ENCODE measurements at places on chromosomes 3 and 15.

DNA sequence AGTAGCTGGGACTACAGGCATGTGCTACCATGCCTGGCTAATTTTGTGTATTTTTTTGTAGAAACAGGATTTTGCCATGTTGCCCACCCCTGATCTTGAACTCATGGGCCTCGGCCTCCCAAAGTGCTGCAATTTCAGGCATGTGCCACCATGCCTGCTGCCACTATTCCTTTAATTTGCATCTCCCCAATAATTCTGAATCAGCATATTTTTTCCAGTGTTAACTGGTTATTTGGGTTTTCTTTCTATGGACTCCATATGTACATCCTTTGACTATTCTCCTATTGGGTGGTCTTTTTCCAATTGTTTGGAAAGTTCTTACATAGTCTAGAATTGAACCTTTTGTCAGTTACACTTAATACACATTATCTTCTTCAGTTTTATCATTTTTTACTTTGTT lies 28.1 kb downstream of the HLTF start:
- DNase-seq = no peak

- DNase-seq = no peak
These were observed 59.1 kb upstream of the RASGRP1 start for GRCh38 chr15:38623744-38624143.

- DNase-seq = no peak
These were observed 15.0 kb upstream of the KBTBD8 start for GRCh38 chr3:66983101-66983500.

GRCh38 chr3:13214847-13215472 lies 141.7 kb upstream of the IQSEC1 start:
- peak; percentile 46 for DNase-seq

DNA sequence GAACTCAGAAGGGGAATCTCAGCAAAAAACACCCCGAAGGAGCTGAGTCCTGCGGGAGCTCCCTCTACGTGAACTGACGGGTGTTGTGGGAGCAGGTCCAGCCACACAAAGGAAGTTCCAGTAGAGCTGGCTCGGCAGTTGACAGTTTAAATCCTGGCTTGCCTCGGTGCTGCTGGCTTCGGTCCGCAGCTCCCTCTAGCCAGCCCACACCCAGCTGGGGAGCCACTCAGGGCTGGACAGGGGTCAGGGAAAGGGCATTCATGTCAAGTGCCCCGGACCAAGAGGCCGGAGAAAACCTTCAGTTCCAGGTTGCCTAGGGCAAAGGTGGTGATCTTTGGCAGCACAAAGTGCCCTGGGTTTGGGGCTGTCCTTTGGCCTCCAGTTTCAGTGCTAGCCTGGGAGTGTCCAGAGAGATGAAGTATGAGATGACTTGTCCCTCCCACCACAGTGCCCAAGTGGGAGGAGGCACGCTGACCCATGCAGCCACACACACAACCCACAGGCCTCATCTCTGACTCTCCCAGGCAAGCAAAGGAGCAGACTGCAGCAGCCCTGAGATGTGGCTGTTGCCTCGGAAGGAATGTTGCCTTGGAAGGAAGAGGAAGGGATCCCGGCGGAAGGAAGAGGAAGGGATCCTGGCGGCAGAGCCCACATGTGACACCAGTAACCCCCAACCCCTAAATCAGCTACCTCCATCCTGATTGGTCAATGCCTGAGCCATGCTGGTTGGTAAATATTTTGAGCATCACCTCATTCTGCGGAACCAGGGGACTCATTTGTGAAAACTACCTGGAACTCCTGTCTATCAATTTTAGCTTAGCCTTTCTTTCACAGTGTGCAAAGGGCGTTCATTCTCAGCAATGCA lies 13.9 kb upstream of the ANPEP start:
- DNase-seq = no peak

DNA sequence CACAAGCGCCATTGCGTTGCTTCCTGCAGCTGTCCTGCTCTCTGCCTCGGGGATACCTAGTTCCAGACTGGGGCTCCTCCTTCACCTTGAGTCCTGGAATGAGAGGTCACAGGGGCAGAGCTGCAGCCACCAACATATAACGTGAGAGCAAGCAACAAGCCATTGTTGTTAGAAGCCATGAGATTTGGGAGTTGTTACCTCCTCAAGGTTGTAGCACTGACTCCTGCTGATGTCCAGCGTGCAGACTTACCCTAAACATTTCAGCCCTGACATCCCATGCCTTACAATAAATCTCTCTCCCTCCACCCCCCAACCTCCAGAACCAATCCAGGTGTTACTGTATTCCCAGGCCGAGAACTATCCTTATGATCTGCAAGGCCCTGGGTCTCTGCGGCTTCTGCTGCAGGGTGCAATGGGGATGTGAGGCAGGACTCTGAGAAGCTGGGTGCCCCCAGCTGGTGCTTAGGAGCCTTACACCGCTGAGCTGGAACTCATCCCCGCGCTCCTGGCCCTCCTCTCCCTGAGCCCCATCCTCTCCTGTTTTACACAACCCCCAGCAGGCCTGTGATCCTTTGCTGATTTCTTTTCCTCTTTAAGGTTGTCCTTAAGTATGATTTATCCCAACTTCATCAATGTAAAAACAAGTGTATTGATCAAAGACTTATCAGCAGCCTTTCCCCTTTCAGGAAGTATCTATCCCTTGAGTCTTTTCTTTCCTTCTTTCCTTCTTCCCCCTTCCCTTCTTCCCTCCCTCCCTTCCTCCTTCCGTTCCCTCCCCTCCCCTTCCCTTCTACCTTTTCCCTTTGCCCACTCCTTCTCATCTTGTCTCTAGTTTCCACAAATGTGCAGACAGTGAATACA lies 84.2 kb upstream of the ABHD2 start:
- DNase-seq = no peak

GRCh38 chr3:77800893-77801292 lies 761.0 kb downstream of the ROBO2 start:
- DNase-seq = no peak

DNA sequence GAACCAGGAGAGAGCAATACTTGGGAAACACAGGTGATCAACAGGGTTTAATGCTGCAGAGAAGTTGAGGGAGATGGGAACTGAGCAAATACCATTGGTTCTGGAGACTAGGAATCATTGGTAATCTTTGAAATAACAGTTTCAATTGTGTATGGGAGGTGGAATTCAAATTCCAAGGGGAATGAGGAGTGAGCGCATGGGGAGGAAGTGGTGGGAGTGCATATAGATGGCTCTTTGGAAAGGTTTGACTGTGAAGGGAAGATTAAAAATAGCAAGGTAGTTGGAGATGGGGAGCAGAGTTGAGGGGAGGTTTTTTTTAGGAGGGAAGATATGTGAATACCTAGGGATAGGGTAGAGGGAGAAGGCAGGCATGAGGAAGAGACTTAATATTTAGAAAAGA lies 51.1 kb upstream of the ROPN1 start:
- no peak for DNase-seq

DNA sequence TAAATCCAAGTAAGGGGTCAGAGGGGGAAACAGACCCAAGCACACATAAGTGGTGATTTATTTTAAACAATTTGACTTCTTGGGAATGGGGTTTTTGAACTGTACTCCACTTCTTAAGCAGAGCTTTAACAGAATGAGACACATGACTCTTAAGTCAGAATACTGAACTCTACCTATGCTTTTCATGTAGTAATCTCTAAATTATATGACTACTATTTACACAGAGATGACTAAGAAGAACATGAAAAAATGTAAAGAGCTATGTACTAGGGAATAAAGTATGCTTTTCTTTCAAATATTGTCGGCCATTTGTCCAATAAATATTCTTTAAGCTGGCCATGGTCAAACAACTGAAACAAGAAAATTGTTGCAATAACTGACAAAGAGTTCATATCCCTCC lies 35.2 kb downstream of the TRANK1 start:
- DNase-seq = no peak

DNA sequence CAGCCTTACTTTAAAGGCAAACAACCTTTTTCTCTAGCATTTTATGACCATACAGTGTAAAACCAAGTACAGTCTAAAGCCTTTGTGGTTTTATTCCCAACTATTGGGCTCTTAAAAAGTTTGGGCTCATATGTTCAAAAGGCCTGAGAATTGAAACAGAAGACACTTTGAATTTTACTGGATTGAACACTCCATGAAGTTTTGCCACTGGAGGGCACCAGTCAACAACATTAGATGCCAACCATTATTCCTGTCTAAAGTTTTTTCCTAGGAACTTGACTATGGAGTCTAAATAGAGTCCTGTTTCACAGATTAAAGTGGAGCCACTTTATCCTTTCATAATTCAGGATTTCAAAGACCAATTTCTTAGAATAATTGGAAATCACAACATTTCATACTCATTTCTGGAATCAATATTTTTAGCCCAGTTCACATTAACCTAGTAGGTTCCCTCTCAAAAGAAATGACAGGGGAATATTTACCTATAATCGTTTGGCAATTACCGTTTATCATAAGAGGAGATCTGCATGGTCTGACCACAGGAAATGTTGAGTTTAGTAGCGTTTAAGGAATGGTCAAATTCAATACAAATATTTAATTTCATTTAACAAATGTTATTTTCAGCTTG lies 244.1 kb upstream of the PDZRN3 start:
- DNase-seq = peak; percentile 1

GRCh38 chr3:176378789-176379188 lies 818.5 kb downstream of the TBL1XR1 start:
- DNase-seq = no peak

- no peak for DNase-seq
These were observed 30.6 kb downstream of the MB21D2 start for GRCh38 chr3:192887047-192887446.

DNA sequence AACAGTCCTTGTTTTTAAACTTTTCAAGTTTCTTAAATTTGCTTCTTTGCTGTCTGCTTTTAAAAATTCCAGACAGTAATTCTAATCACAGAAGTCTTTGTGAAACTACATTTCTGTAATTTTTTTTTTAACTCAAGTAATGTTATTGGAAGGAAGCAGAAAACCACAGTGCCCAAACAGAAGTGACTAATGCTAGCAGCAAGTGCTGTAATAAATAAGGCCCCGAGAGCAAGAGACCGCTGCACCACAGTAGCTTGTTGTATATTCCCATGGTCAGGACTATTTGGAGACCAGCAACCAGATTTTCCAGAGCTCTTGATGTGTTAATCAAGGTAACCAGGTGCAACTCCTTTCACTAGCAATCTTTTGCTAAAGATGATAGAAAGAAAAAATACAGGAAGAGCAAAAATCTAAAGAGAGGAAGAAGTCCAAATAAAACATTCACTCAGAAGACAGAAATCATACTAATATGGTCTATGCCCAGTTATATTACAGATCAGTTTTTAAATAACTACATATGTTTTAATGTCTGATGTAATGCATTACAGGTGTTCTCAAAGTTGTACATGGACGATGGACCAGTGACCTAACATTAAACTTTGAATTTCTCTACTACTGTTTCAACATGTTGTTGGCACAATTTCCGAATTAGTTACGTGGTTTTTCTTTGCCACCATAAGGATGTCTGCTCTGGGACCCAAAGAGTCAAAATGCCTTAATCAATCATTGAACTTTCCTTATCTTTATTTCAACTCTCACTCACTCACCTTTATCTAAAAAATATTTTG lies 36.4 kb downstream of the WWTR1 start:
- no peak for DNase-seq

- no peak for DNase-seq
These were observed 18.9 kb upstream of the LMOD3 start for GRCh38 chr3:69141313-69141712.

GRCh38 chr3:127162947-127163645 lies 29.8 kb upstream of the PRR23E start:
- no peak for DNase-seq

- DNase-seq = no peak
These were observed 17.8 kb upstream of the MAP4 start for GRCh38 chr3:48034000-48034516.

GRCh38 chr3:105228696-105229095 lies 138.0 kb upstream of the ALCAM start:
- no peak for DNase-seq

DNA sequence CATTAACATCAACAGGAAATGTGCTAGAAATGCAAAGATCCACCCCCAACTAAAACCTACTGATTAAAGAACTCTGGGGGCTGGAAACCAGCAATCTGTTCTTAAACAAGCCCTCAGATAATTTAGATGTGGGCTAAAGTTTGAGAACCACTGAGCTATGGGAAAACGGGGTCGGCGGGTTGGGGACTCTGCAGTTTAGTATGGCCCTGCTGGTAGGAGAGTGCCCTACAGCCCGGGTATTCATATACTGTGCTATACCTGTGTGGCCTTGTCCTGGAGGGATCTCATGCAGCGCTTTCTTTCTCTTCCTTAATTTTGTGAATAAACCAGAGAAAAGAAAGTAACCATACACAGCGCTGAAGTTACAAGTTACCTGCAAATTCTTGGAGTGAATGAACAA lies 189.7 kb upstream of the GBE1 start:
- no peak for DNase-seq

GRCh38 chr15:27563765-27564370 lies 535.2 kb downstream of the OCA2 start:
- no peak for DNase-seq

DNA sequence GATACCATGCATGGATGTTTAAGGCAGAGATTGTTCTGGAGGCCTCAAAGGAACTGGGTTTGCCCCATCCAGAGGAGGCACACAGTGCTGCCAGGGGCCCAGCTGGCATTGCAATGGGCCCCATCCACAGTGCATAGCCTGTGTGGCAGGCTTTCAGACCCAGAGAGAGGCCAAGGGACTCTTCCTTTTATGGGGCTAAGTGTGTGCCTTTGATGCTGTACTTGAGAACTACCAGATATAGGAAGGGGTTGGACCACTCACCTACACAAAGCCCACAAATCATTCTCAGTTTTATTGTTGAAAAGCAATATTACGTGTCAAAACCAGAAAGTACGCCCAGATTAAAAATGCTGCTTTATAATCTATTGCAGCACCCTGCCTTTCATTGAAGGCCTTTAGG lies 134.9 kb downstream of the EPHB1 start:
- no peak for DNase-seq

GRCh38 chr15:82047453-82048400 lies 1.9 kb upstream of the MEX3B start:
- peak; percentile 0 for DNase-seq

GRCh38 chr3:52483577-52484381 lies 11.4 kb upstream of the STAB1 start:
- no peak for DNase-seq

GRCh38 chr3:139189943-139190342 lies 145.3 kb upstream of the PRR23C start:
- DNase-seq = no peak

DNA sequence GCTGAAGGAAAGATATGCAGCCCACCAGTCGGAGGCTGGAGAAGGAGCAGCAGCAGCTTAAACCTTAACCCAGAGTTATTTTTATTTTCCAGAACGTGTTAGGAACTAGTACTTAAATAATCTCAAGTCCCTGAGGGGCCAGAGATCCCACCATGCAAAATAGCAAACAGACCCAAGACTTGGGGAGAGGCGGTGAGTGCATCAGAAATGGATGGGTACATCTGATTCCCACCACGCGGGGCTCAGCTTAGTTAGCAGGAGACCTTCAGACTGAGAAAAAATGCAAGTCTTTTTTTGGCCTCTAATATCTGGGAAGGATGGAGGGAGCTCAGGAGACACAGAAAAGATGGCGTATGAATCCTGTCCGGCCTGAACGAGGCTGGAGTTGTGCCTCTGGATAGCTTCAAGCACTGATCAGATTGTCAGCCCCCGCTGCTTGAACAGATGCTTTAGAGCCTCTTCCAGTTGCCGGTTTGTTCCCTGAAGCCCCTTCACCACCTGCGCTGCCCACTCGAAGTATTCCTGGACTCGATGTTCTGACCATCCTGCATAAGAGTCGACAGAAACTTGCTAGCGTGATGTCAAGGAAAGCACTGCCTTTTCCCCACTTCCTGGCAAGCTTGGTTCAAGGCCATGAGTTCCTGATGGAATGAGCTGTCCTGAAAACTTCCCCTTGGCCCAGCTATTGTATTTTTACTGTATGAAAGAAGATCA lies 1.3 kb downstream of the HDDC3 start:
- peak; percentile 5 for DNase-seq

All from NCI-H2171 (cell line).